ENCODE measurements at places on chromosomes 2 and 18. TPM values are rescaled to one million over a fixed set of nuclear protein-coding genes. Genes with fewer than 3 reads are reported as not detected.

Gene ARHGAP25
- 324 TPM for total RNA-seq

Gene ABHD3
- 29.5 TPM for total RNA-seq

DNA sequence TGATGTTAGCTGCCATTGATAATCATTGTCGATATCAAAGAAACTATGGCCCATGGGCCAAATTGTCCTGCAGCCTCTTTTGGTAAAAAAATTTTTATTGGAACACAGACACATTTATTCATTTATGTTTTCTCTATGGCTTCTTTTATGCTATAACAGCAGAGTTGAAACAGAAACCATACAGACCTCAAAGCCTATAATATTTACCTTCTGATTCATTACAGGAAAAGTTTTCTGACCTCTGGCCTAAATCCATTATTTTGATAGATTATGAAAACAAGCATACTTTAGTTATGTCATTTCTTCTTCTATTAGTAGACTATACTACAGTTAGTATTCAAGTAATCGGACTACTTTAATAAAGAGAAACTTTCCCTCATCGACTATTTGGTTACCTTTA lies 349.7 kb upstream of the GALNT5 start:
- no peaks in the 10 kb centered on the region for H3K27me3 ChIP-seq
- DNase-seq: no peak
- H3K27ac ChIP-seq: no peak overlapping the region
- no peaks in the 10 kb centered on the region for H3K4me1 ChIP-seq
- H3K36me3 ChIP-seq: no peaks in the 10 kb centered on the region

Gene ASIC4
- not detected for total RNA-seq

Gene KIF5C
- 2.6 TPM for total RNA-seq

GRCh38 chr18:77119851-77120491 lies 12.6 kb downstream of the MBP start:
- DNase-seq: no peak
- H3K36me3 ChIP-seq: peaks cover 60% of the 10 kb centered on the region
- no peak overlapping the region for H3K4me3 ChIP-seq
- H3K27me3 ChIP-seq: no peaks in the 10 kb centered on the region
- H3K4me1 ChIP-seq: peaks cover 71% of the 10 kb centered on the region
- peak overlapping the region; percentile 41 for H3K27ac ChIP-seq

DNA sequence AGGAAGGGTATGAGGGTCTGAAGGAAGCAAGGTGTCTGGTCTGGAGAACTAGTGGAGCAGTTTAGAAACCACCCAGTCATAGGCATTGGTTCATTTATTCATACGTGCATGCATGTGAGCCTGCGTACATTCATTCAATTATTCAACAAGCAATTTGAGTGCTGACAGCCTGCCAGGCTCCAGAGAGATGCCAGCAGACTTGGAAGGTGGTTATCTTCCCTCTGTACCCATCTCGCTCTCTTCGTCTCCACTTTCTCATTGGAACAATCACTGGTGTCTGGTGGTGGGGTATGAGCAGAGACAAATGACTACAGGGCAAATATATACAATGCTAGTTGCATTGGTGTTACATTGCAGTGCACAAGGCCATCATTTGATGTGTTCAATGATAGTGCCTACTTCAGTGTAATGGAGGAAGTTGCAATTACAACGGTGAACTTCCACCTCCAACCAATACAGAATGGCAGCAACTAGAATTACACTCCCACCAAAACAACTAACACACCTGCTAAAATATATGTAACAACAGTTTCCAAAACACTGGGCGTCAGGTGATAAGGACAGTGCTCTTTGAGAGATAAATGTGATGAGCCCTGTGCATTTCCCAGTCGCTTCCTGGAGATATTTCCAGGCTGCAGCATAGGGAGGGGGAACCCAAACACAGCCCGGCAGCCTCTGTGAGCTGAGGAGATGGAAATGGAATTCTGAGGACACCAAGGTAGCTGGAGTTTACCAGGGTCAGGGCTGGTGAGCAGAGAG lies 32.6 kb upstream of the CNGA3 start:
- H3K4me3 ChIP-seq: no peak overlapping the region
- H3K27ac ChIP-seq: no peak overlapping the region
- peaks cover 38% of the 10 kb centered on the region for H3K27me3 ChIP-seq
- H3K36me3 ChIP-seq: no peaks in the 10 kb centered on the region
- no peak for DNase-seq

- no peaks in the 10 kb centered on the region for H3K27me3 ChIP-seq
- H3K27ac ChIP-seq: no peak overlapping the region
- no peaks in the 10 kb centered on the region for H3K36me3 ChIP-seq
- DNase-seq: no peak
- no peak overlapping the region for H3K4me3 ChIP-seq
Observed at GRCh38 chr18:23838801-23839366, 149.6 kb downstream of the LAMA3 start.

DNA sequence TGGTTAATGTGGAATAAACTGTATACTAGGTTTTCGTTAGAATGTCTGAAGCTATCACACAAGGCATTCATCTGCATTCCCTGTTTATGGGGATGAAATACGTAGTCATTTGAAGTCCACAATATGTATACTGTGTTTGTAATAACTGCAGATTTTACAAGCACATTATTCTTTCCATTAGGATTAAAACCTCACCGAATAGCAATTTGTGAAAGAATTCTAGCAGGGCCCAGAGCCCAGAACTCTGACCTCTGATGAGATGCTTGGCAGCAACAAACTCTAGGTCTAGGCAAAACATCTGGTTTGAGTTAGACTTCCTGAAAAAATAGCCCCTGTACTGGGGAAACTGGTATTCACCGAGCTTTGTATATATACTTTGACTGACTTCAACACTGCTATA lies 158.2 kb downstream of the SRBD1 start:
- H3K27ac ChIP-seq: no peak overlapping the region
- peaks cover 4% of the 10 kb centered on the region for H3K36me3 ChIP-seq
- H3K27me3 ChIP-seq: no peaks in the 10 kb centered on the region
- H3K4me3 ChIP-seq: no peak overlapping the region
- DNase-seq: no peak

Gene DNAH7
- total RNA-seq: 0.29 TPM

GRCh38 chr2:214069254-214069653 lies 341.6 kb upstream of the VWC2L start:
- H3K4me1 ChIP-seq: no peaks in the 10 kb centered on the region
- H3K36me3 ChIP-seq: no peaks in the 10 kb centered on the region
- no peaks in the 10 kb centered on the region for H3K27me3 ChIP-seq
- no peak overlapping the region for H3K27ac ChIP-seq
- H3K4me3 ChIP-seq: no peak overlapping the region

Gene IL1A
- total RNA-seq: 1.9 TPM

GRCh38 chr18:58813105-58813504 lies 51.6 kb upstream of the ZNF532 start:
- H3K4me1 ChIP-seq: no peaks in the 10 kb centered on the region
- H3K4me3 ChIP-seq: no peak overlapping the region
- no peak for DNase-seq
- H3K27ac ChIP-seq: no peak overlapping the region
- H3K27me3 ChIP-seq: peaks cover 6% of the 10 kb centered on the region
- peaks cover 4% of the 10 kb centered on the region for H3K36me3 ChIP-seq

Gene PDE6D
- 35.7 TPM for total RNA-seq

DNA sequence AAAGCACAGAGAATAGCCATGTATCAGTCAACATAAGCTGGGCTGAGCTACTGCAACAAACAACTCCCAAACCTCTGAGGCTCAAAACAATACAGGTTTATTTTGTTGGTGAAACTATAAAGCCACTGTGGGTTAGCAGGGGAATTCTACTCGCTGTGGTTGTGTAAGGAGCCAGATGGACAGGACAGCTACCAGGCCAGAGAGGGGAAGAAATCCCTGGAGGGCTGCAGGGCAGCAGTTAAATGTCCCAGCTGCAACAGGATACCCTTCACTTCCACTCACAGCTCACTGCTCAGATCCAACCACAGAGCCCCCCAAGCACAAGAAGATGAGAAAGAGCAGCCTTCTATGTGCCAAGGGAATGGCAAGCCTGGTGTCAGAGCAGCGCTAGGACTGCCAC lies 245.9 kb upstream of the RAB6C start:
- H3K27me3 ChIP-seq: no peaks in the 10 kb centered on the region
- H3K4me1 ChIP-seq: no peaks in the 10 kb centered on the region
- no peak overlapping the region for H3K4me3 ChIP-seq
- H3K36me3 ChIP-seq: no peaks in the 10 kb centered on the region
- no peak overlapping the region for H3K27ac ChIP-seq
- DNase-seq: no peak

GRCh38 chr2:206464597-206464996 lies 21.3 kb downstream of the ADAM23 start:
- H3K27ac ChIP-seq: no peak overlapping the region
- peaks cover 33% of the 10 kb centered on the region for H3K4me1 ChIP-seq
- H3K36me3 ChIP-seq: no peaks in the 10 kb centered on the region

- peaks cover 2% of the 10 kb centered on the region for H3K27me3 ChIP-seq
- no peak for DNase-seq
- no peaks in the 10 kb centered on the region for H3K4me1 ChIP-seq
- no peak overlapping the region for H3K27ac ChIP-seq
- no peak overlapping the region for H3K4me3 ChIP-seq
- no peaks in the 10 kb centered on the region for H3K36me3 ChIP-seq
Observed at GRCh38 chr2:8719528-8719927, 37.7 kb downstream of the ID2 start.

DNA sequence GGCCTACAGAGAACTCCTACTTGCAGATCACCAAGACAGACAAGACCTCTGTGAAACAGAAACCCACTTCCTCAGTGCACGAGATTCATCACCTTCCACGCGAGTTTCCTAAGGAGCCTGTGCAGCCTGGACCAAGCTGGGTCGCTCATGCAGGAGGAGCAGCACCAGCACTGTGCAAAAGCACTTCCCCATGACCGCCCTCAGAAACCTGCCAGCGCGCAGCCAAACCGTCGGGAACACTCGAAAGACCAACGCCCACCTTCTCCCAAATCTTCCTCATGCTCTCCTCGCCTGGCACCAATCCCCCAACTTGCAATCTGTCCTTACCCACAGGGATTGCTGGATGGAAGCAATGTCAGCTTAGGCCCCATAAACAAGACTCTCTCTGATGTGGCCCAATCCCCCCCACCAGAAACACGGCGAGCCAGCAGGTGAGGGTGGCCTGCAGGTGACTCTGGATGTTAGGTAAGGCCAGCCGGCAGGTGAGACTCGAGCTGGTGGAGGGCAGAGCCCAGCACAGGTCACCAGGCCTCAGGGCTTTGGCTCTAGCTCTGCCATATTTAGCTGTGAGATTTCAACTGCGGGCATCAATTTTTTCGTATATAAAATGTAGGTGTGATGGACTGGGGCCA lies 69.4 kb downstream of the PXDN start:
- DNase-seq: no peak
- no peak overlapping the region for H3K27ac ChIP-seq
- H3K4me3 ChIP-seq: no peak overlapping the region
- H3K27me3 ChIP-seq: no peaks in the 10 kb centered on the region
- no peaks in the 10 kb centered on the region for H3K36me3 ChIP-seq

Gene HTR2B
- total RNA-seq: not detected

DNA sequence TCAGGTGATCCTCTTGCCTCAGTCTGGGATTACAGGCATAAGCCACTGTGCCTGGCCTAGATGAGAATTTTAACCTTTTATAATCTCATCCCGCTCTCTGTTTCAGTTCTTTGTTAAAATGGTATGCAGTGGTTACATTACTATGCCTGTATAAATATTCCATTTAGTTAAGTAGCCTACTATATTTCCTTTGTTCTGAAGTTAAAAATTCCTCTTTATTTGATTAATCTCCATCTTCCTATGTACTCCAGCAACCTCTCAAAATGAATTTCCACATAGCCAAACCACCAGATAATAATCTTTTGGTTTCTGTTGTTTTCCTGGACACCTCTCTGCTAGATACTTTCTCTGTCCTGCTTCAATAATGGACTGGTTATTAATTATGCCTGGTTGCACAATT lies 15.8 kb downstream of the RAB10 start:
- H3K27me3 ChIP-seq: no peaks in the 10 kb centered on the region
- DNase-seq: no peak
- H3K27ac ChIP-seq: no peak overlapping the region
- peaks cover 25% of the 10 kb centered on the region for H3K36me3 ChIP-seq
- H3K4me3 ChIP-seq: no peak overlapping the region

Gene POTEI
- total RNA-seq: not detected

- DNase-seq: no peak
- H3K4me1 ChIP-seq: no peaks in the 10 kb centered on the region
- H3K27me3 ChIP-seq: no peaks in the 10 kb centered on the region
Observed at GRCh38 chr2:168658706-168659105, 143.7 kb upstream of the NOSTRIN start.

DNA sequence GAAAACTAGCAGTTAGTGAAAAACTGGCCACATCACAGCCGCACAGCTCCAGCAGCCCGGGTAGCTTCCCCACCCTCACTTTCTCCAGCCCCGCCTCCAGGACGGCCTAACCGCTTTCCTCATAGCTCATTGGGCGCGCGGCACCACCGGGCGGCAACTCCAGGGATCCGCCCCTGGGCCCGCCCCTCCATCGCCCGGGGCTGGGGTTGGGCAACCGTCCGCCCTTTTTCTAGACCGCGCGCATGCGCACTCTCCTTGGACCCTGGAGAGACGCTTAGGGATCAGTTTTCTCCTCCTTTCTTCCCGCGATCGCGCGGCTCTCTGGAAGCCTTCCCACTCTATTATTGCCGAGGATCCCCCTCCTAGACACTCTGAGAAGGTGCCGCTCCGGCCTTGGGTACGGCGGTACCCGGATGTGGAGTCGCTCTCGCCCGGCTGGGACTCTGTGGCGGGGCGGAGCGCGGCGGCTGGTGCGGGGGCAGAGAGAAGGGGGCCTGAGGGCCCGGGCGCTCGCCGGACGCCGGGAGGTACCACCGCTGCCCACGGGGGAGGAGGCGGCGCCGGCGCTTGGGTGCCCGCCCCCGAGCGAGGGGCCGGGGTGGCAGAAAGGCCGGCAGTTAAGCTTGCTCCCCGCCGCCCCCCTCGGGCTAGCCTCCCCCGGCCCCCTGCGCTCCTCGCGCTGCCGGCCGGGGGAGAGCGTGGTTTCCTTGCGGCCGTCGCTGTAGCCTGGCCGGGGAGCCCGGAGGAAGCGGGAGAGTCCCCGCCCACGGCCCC lies at the start of gene MIB1:
Gene MIB1 (plus strand): TSS at position 255 of the 774 bp plus-strand sequence. CDS start 792 bp downstream, outside the sequence.
- H3K4me3 ChIP-seq: peak within 1 kb of the TSS; percentile 97
- peak; percentile 99 for DNase-seq
- peaks cover 2% of the 10 kb centered on the region for H3K36me3 ChIP-seq
- peaks cover 24% of the 10 kb centered on the region for H3K4me1 ChIP-seq
- H3K27me3 ChIP-seq: no peaks in the 10 kb centered on the region
- H3K27ac ChIP-seq: peak within 1 kb of the TSS; percentile 97

DNA sequence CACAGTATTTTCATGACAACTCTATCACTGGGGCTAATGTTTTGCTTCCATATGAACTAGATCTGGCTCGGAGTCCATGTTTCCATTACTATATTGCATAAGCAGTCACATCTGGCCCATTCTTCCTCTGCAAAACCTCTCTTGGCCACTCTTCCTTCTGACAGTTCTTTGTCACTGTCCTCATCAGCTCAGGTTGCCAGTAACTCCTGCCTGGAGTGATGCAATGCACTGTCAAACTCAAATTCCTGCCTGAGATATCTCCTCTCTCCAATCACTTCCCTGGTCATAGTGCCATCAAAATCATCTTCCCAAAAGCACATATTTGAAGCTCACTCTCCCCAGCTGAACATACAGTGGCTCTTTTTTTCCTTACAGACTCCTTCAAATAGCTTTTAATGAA lies 66.1 kb downstream of the COLEC12 start:
- no peak overlapping the region for H3K4me3 ChIP-seq
- H3K4me1 ChIP-seq: no peaks in the 10 kb centered on the region
- no peak overlapping the region for H3K27ac ChIP-seq
- H3K36me3 ChIP-seq: no peaks in the 10 kb centered on the region
- peaks cover 4% of the 10 kb centered on the region for H3K27me3 ChIP-seq

Gene UGT1A4
- not detected for total RNA-seq

Data from activated B cell treated with CpG ODN at 0.5 μM for 24 hours (primary cell).